ENCODE measurements at places on chromosomes 12 and 14.

DNA sequence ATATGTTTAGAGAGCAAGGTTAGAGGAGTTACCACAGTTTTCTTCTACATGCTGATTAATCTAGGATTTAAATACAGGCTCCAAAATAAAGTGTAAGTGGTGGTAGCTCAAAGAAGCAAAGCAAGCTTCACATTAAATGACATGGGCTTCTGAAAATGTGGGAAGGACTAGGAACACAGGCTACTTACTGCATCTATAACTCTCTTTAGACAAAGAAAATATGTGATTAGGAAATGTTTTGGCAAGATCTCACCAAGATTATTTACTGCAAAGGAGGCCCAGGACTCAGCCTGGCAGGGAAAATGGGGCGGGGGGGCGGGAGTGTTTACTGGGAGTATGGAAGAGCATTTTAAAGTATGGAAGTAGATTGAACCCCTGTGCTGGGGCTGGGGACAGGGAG lies 39.4 kb downstream of the ETV6 start:
- no peak for DNase-seq

- no peak for DNase-seq
These were observed 68.6 kb downstream of the ACTN1 start for GRCh38 chr14:68910540-68910939.

GRCh38 chr12:62370189-62370588 lies 96.4 kb upstream of the MON2 start:
- no peak for DNase-seq

DNA sequence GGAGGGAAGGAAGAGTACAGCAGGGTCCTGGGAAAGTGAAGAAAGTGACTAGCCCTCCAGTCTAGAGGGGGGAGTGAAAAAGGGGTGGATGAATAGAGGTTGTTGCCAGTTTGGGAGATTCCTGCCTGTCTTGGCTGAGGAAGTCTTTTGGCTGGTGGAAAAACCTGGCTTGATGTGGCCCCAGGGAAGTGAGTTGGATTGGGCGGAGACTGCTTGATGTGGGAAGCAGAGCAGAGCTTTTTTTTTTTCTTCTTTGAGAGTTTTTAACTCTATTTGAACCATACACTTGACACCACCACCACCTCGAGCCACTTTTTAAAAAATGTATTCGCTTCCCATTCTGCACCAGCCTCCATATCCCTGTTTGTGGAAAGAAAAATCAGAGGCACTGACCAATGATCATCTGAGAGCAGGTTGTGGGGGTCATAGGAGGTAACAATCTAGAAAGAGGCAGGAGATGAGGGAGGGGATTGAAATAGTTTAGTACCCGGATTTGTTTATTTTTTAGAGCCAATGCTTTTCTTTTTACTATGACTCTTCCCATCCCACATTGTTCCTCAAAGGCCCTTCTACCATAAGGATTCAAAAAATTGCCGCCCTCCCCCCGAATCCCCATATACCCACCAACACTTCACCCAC lies 690 bp upstream of the DTX3 start:
- DNase-seq, result no peak

DNA sequence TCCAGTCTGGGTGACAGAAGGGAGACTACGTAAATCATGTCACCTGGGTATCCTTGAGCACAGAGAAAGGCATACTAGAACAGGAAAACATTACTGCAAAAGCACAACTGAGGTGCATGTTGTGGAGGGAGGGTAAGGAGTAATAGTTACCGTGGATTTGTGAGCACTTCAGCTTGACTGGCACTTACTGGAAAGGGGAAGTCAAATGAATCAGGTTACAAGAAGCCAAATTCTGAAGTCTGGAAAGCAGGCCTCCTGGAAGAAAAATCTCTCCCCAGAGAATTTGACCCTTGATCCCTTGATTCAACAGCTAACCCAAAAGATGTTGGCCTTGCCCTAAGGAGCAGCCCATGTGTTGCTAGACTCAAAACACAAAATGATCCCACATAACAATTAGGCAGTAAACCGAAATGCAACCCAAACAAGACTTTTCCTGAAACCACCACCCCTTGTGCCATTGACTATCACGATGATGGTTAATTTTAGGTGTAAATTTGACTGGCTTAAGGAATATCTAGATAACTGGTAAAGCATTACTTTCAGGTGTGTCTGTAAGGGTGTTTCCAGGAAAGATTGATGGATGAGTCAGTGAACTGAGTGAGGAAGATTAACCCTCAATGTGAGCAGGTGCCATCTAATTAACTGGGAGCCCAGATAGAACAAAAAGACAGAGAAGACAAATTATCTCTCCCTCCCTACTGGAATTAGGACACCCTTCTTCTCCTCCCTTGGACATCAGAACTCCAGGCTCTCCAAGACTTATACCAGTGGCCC lies 108.8 kb downstream of the SLC25A21 start:
- no peak for DNase-seq

- no peak for DNase-seq
These were observed 37.7 kb downstream of the LRRC74A start for GRCh38 chr14:76863724-76864407.

- DNase-seq, result no peak
These were observed 99.7 kb downstream of the DACT1 start for GRCh38 chr14:58737511-58737910.

DNA sequence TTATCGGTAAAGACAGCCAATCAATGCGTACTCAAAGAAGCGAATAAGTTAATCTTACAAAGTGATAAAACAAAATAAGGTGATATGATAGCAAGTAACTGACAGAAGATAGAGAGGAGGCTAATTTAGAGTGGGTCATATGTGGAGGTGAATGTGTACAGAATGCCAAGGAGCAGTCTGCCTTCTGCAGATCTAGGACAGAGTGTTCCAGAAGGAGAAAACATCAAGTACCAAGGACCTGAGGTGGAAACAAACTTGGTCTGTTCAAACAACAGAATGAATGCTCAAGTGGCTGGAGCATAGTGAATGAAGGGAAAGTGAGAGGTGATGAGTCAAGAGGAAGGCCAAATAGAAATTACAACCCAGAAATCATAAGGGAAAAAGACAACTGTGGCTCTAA lies 170.3 kb upstream of the BMP4 start:
- no peak for DNase-seq

DNA sequence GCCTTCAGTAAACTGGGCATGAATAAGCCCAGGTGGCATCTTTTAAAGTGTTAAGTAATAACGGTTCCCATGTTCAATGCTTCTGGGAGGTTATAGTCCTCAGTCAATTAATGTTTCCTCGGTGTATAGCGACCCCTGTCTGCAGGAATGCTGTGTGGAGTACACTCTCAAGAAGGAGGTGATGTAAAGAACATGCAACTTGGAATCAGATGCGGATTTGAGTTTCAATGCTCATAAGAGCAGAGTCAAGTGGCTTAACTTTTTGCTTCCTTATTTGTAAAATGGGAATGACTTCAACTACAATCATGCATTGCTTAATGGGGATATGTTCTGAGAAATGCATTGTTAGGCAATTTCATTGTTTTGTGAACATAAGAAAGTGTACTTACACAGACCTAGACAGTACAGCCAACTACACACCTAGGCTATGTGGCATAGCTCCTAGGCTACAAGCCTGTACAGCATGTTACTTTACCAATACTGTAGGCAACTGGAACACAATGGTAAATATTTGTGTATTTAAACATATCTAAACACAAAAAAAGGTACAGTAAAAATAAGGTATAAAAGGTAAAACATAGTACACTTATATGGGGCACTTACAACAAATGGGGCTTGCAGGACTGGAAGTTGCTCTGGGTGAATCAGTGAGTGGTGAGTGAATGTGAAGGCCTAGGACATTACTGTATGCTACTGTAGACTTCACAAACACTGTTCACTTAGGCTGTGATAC lies 6.7 kb upstream of the MRPS35 start:
- peak; percentile 73 for DNase-seq

DNA sequence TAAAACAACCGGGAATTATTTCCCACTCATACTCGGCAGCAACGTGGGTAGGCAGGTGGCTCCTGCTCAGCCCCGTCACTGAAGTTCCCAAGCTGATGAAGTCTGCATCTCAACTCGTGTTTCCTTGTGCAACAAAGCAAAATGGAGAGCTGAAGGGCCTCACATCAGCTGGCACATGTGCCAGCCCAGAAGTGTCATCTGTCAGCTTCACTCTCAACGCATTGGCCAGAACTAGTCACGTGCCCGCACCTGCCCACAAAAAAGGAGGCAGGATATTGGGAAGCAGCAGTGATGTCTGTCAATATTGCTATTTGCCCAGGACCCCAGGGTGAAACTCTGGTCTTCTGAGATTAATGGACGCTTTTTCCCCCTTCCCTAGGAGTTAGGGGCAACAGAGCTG lies 344.0 kb downstream of the BCL11B start:
- no peak for DNase-seq

DNA sequence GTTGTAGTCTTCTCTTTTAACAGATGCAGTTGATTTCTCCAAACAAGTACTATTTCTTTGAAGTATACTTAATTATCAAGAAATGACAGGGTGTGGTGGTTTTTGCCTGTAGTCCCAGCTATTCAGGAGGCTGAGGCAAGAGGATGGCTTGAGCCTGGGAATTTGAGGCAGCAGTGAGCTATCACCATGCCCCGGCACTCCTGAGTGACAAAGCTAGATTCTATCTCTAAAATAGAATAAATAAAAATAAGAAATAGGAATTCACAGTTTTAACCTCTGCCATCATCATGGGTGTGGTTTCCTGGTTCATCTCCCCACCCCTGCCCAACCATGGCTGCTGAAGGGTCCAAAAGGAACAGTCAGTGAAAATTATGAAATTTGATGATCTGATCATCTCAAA lies 290.2 kb upstream of the FLRT2 start:
- DNase-seq, result no peak

DNA sequence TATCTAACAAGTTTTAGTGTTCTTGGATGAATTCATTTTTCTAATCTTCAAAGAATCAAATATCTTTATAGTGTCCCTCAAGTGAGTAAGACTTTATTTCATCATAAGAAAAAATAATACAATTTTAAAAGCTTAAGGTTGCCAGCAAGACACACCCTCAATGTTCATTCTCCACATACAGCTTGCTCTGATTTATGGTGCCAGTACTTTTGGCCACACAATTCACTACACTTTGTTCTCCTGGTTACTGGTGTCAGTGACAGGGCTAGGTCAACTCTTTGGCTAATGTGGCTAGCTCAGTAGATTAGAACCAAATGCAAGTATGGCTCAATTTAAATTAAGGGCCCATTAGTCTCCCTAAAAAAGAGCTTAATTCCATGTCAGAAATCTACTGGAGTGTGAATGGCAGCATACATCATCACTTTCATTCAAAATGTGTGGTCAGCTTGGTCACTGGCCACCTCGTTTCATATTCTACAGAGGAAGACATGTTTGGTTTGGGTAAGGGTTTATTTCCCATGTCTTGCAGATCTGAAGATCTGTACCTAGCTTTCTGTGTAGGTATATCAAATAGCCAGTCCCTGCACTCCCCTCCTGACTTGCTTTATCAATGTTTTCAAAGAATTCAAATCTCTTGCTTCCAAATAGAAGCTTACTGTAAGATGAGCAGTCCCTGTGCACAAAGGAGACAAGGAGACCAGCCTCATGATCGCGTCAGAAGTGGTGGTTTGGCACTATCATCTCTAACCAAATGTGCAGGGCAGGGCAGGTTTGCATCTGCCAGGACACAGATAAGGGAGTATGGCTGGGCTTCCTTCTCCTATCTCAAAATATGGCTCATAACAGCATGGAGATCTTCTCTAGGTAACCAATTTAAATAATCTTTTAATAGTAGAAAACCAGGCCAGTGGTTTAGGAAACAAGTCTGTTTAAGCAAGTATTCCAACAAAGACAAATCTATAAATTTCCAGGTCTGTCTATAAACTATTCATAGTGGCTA lies 31.3 kb downstream of the HECTD4 start:
- no peak for DNase-seq
